Adipocyte (in vitro differentiated cells): ENCODE measurements at places on chromosomes 3 and 15.

GRCh38 chr15:32656091-32656490, 14.6 kb downstream of the SCG5 start:
- no peak for DNase-seq

- no peak for DNase-seq
These were observed 6.2 kb downstream of the MELTF start for GRCh38 chr3:197023241-197023997.

- peak; percentile 55 for DNase-seq
These were observed 5.9 kb downstream of the RNU6-1 start for GRCh38 chr15:67833710-67834511.

GRCh38 chr3:1190569-1190968, 97.7 kb downstream of the CNTN6 start:
- DNase-seq, result no peak

DNA sequence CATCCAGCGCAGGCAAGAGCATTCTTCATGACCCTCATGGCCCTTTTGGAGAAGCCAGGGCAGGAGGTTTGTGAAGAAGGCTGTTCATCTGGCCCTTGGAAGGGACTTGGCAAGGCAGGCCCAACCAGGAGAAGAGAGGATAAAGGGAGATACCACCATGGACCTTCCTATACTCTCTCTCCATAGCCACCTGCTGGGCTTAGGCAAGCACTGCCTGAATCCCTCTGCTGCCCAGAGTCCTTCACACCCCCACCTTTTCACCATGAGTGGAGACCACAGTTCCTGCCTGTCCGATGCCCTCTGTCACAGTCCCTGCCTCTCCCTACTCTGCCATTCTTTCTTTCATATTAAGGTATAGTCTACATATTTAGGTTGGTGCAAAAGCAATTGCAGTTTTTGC, 10.6 kb upstream of the SFMBT1 start:
- DNase-seq, result no peak

- peak; percentile 0 for DNase-seq
These were observed 409.9 kb downstream of the FHIT start for GRCh38 chr3:60841355-60841754.

DNA sequence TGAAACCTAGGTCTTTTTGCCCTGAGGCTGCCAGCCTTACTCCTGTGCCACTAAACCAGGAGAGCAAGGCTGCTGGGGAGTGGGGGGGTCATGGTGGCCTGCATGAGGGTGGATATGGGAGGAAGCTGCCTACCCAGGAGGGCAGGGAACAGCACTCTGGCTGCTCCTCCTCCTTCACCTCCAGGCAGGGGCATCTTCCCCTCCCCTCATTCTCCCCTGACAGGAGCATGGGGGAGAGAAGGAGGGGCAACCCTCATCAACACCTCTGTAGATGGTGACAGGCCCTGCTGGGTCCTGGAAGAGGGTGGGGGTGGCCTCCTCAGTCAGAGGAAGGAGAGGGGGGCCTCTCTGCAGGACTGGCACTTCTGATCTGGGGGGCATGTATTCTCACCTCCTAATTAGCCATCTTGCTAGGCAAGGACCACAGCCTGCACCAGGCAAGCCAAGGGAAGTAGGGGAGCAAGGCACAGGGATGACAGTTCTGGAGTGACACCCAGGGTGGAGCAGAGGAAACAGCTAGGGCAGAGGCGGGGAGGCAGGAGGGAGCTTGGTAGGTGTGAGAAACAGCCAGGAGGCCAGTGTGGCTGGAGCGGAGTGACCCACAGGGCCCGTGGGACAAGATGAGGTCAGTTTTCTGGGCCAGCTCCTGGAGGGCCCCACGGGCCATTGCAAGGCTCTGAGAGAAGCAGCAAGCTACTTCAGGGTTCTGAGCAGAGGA, 4.9 kb downstream of the CCDC33 start:
- DNase-seq, result no peak

DNA sequence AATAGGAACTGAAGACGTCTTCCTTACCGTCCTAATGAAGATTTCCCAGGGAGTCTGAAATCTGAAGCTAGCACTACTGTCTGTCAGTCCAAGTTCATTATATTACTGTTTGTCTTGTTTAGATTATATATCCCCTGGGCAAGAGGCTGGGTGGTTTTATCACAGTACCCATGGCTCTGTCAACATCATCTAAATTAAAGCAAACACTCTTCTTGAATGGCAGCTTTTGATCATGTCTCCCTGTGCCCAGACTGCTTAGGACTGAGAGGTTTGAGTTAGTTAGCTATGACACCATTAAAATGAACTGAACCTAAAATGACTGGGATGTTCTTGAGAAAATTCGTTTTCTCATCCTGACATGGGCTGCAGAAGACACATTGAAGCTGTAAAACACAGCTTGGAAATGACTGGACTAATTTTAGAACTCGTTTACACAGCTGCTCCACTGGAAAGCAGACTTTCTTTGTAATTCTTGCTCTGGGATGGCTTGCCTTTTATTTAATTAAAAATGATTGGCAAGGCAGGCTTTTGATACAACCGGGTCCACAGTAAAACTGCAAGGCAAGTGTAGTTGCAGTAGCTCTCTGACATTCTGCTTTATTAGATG, 243.5 kb downstream of the MFSD1 start:
- no peak for DNase-seq

DNA sequence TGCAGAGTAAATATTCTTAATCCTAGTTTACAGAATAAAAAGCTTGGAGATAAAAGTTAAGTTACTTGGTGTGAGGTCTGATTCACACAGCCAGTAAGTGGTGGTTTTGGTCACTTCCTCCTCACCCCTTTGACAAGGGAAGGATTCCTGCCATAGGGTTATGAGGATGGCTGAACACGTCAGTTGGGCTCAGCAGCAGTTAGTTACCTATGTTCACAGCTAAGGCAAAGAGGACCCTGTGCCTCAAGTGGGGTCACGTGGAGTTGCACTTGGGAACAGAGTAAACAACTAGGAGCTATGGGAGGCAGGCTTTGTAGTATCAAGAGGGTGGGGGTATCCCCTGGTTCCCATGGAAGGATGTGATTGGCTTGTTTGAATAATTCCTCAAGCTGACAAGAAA, 232.2 kb downstream of the UBE2E2 start:
- DNase-seq, result no peak

GRCh38 chr3:158912621-158913020, 110.8 kb downstream of the MFSD1 start:
- no peak for DNase-seq

GRCh38 chr3:184656829-184657681, 54.8 kb downstream of the MAGEF1 start:
- peak; percentile 28 for DNase-seq

DNA sequence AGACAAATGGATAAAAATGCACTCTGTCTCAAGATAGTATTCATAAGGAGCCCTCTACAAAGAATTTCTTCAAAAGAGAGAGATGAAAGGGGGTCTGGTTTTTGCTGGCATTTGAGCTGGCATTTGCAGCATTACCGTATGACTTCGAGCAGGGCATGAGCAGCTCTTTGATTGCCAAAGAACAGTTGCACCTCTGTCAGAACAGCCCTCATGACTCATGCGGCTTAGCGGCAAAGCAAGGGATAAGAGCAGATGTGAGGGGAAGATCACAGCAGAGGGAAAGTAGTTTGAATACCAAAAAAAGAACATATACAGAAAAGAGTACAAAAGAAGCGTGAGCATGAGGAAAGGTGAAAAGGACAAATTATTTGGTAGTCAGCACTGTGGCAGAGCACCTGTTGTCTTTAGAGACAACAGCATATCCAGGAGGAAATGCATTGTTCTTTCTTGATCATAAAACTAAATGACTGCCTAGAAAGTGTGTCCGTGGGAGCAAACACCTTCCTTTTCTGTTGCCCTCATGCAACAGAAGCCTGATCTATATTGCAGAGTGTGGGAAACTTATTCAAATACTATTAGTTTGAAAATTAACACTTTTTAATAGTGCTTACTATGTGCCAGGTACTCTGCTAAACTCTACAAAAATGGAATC, 80.5 kb upstream of the SLC24A5 start:
- DNase-seq, result peak; percentile 40

DNA sequence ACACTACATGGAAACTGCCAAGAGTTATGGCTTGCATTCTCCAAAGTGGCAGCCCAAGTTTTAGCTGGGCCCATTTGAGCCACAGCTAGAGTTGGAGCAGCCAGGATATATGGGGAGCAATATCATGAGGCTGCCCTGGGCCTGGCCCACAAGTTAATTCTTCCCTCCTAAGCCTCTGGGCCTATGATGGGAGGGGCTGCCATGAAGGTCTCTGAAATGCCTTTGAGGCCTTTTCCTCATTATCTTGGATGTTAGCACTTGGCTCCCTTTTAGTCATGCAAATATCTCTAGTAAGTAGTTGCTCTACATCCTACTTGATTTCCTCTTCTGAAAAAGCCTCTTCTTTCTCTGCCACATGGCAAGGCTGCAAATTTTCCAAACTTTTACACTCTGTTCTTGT, 257.5 kb upstream of the CHRM5 start:
- no peak for DNase-seq

GRCh38 chr15:65289261-65289854, 2.7 kb upstream of the PARP16 start:
- no peak for DNase-seq

- no peak for DNase-seq
These were observed 39.9 kb upstream of the ULK4 start for GRCh38 chr3:42001777-42002176.

DNA sequence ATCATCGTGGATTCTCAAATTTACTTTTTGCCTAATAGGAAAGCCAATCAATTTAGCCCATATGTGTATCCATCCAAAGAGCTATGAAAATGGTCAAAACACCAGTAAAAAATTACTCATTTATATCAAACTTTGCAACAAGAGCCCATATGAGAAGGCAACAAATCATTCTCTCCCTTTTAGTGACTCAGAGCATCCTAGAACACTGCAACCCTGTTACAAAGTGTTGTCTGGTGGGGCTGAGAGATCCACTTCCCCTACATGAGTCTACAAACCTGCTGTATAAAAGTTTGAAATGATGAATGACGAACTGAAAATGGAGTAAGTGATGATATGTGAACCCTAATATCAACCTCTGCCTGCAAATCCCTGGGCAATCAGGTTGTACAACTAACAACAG, 23.3 kb downstream of the PDZRN3 start:
- DNase-seq, result no peak

DNA sequence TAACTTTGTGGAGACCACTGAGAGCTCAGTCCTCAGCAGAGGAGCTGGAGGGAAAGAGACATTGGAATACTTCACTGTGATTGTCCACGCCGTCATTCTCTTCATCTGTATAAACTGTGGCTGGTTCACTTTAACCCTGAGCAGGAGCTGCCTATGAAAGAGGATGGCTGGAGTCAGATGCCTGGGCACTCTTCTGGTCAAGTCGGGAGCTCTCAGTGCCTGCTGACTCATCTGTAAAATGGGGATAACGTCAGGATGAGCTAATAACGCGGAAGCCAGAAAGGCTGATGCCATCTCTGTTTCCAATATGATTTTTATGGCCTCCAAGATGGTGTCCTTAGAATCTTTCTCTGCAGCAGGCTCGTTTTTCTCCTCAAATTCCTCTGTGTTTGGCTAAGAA, 51.6 kb upstream of the MRPS22 start:
- no peak for DNase-seq

- DNase-seq, result no peak
These were observed 265.6 kb upstream of the CDIN1 start for GRCh38 chr15:36313736-36314280.

GRCh38 chr3:89622063-89622700, 514.8 kb downstream of the EPHA3 start:
- no peak for DNase-seq

DNA sequence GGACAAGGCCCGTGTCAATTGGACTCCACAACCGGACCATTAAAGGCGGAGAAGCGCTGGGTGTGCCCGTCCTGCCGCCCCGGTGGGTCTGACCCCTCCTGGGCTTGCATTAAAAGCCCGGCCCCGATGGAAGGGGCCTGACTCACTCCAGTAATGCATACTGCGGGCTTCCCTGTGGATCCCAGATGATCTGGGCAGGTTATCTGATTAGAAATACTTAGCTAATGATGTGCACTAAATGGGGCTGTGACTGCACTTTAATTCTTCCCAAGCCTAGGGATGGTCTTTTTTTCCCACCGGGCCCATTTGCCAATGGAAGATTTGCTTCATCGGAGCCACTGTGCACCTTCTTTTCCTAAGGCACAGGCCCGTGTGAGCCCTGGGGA, 124.9 kb downstream of the TMEM266 start:
- DNase-seq, result no peak

DNA sequence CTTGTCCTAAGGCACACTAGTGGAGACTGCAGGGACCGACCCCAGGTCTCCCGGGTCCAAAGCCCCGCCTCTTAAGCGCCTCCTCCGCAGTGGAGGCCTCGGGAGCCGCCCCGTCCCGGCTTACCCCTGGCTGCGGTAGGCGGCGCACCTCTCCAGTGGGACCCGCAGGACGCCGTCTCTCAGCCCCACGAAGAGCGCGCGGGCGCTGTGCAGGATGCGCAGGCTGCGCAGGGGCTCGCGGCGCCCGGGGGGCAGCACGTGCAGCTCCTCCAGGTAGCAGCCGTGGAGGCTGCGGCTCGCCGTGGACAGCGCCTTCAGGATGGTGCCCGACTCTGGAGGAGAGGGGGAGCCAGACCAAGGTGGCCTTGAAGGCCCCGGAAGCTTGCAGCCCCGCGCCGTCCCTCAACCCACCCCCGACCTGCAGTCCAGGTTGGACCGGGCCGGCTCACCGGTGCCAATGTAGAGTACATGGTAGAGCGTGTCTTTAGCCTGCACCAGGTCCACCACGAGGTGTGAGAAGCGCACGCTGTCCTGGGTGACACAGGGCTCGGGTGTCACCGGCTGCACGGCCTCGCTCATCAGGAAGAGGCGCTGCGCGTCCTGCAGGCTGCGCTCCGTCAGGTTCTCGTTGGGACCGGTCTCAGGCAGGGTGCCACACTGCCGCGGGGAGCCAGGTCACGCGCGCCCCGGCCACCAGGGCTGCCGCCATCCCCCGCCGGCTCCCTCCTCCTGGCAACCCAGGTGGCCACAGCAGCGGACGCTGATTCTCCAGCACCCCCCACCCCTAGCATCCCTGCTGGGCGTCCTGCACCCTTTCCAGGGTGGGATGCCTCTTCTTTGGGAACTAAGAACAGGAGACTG, 105.5 kb downstream of the SEMA5B start:
- DNase-seq, result no peak

DNA sequence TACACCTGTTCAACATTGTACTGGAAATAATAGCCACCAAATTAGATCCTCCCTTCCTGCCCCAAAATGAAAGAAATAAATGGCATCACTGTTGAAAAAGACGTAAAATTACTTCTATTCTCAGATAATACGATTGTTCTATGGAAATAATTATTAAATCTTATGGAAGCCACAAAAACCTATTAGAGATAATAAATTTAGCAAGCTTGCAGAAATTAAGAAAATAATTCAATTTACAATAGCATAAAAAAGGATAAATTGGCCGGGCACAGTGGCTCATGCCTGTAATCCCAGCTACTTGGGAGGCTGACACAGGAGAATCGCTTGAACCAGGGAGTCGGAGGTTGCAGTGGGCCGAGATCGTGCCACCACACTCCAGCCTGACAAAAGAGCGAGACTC, 57.8 kb downstream of the PPCDC start:
- DNase-seq, result no peak

DNA sequence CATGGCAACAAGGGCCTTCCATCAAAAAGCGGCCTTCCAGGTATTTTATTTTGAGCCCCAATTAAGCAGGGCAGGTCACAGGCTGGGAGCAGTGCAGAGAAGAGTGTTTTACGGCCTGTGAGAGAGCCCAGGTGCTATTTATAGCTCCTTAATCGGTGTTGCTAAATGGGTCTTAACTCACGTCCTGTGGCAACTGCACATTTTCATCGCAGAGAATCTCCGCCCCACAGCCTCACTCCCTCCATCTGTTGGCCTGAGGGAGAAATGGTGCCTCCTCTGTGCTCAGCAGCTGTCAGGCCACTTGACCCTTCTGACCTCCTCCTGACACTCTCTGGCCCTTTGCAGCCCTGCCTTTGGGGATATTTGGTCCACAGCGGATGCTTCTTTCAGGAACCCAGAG, 58.6 kb downstream of the SPSB4 start:
- DNase-seq, result no peak
